Activated naive CD8-positive, alpha-beta T cell treated with anti-CD3 and anti-CD28 coated beads for 36 hours (primary cell): ENCODE measurements at places on chromosomes 16 and 17. TPM values are rescaled to one million over a fixed set of nuclear protein-coding genes. Genes with fewer than 3 reads are reported as not detected.

- DNase-seq, result no peak
- no peaks in the 10 kb centered on the region for H3K27me3 ChIP-seq
- H3K36me3 ChIP-seq, result no peaks in the 10 kb centered on the region
- H3K27ac ChIP-seq, result no peak overlapping the region
Measured at GRCh38 chr17:43530288-43531081, 15.7 kb downstream of the ETV4 start.

DNA sequence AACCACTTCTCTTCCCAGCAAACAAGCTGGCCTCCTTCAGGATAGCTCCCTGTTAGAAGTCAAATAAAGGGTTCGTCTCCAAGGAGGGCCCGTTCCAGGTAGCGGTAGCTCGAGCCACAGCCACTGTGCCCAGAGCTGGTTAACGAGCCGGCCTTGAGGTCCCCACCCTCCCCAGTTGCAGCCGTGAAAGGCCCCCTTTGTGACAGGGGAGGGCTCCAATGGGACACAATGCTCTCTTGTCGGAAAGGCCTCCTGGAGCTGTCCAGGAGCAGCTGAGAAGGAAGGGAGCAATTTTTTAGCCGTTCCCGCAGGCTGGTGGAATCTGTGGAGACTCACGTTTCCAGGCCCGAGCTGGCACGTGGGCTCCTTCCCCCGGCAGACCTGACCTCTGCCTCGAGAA lies 29.9 kb upstream of the FOXF1 start:
- DNase-seq, result no peak
- no peaks in the 10 kb centered on the region for H3K4me1 ChIP-seq
- no peak overlapping the region for H3K27ac ChIP-seq
- H3K4me3 ChIP-seq, result no peak overlapping the region

PERCC1 gene
- total RNA-seq, result 0.40 TPM

GRIN2C gene
- not detected for total RNA-seq

DNA sequence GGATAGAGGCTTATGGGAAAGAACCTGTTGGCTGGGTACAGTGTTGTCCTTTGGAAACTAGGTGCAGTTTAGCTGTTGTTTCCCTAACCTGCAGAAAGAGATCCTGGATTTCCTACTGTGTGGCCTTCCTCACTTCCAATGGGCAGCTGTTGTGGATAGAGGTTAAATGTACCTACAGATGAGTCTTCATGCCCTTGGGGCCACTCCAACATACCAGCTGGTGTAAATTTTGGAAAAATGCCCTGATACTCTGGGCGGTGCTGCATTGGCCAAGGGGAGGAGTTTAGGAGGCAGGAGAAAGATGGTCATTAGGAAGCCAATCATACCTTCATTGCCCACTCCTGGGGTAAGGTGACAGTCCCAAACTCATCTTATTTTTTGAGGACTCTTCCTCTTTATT lies 70.2 kb downstream of the SNX11 start:
- no peak overlapping the region for H3K27ac ChIP-seq
- DNase-seq, result no peak
- H3K36me3 ChIP-seq, result peaks cover 14% of the 10 kb centered on the region
- H3K4me3 ChIP-seq, result no peak overlapping the region
- no peaks in the 10 kb centered on the region for H3K27me3 ChIP-seq

TNP2 gene
- total RNA-seq, result not detected

- no peak overlapping the region for H3K4me3 ChIP-seq
- DNase-seq, result no peak
- H3K4me1 ChIP-seq, result no peaks in the 10 kb centered on the region
- H3K36me3 ChIP-seq, result no peaks in the 10 kb centered on the region
- H3K27me3 ChIP-seq, result no peaks in the 10 kb centered on the region
Measured at GRCh38 chr16:84959045-84959576, 52.2 kb downstream of the ZDHHC7 start.

DNA sequence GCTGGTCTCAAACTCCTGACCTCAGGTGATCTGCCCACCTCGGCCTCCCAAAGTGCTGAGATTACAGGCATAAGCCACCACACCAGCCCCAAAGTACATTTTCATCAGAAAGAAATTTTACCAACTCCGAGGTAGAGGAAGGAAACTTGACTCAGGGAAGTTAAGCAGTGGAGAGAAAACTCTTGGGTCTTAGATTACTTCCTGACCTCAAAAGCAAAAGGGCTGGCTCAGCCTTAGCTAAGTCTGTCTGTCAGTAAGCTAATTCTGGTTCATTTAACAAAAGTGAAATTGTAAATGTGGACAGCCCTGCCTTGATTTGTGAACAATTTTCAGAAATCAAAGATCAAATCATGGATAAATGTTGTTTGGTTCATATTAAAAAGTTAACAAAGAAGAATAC lies 30.6 kb downstream of the MAP2K6 start:
- H3K27ac ChIP-seq, result peak overlapping the region; percentile 53
- H3K4me3 ChIP-seq, result peak overlapping the region; percentile 19
- H3K4me1 ChIP-seq, result peaks cover 10% of the 10 kb centered on the region
- no peak for DNase-seq
- H3K36me3 ChIP-seq, result peaks cover 8% of the 10 kb centered on the region

DNA sequence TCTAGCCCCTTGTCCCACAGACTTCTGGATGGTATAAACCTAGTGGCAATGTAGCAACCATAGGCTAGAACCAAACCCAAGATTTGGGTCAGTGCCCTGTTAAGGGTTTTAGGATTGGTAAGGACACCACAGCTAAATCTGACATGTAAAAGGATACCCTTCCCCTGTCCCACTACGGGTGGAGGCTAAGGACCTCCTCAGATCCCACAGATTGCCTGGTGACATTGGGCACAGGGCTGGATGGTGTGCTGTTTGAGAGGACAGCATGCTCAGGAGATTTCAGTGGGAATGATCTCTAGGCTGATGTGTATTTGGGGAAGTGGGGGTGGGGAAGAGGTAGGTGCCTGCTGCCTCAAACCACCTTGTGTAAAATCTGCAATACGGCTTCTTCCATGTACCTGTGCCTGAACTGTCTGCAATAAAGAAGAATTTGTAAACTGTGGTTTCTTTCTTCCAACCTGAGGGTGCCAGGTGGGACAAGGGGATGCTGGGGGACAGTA lies 671 bp upstream of the EDC4 start:
- H3K27ac ChIP-seq, result peak overlapping the region; percentile 81
- H3K27me3 ChIP-seq, result no peaks in the 10 kb centered on the region
- H3K4me1 ChIP-seq, result peaks cover 20% of the 10 kb centered on the region
- H3K4me3 ChIP-seq, result peak overlapping the region; percentile 33

DNA sequence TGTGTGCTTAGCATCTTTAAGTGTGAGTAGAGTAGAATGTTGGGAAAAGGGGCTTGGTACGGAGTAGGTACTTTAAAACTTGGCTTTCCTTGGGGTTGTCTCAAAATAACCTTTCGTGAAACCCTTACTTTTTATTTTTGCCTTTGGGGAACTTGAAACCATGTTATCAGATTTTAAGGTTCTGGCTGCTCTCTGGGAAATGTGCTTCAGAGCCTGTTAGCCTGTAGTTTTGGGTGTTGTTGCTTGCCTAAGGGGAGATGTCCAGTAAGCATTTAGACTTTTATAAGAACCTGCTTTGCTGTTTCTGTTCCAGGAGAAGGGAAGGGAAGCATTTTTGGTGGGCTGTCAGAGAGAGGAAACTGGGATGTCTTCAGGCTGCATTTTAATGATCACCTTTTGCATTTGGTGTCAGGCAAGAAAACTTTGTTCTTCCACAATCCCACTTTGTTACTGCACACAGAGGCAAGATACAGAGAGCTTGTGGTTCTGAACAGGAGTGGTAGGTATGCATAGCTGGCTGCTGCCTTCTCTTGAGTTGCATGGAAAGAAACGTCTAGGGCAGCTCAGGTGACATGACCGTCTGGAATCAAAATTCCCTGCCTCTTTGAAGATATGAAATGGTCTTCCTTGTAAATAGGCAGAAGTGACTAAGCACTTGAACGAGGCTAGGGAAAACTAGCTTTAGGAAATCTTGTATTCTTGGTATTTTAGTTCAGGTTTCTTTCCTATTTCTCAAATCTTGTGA lies 1.7 kb downstream of the RABEP1 start:
- H3K4me3 ChIP-seq, result peak overlapping the region; percentile 91
- H3K36me3 ChIP-seq, result peaks cover 13% of the 10 kb centered on the region
- no peak for DNase-seq
- H3K27me3 ChIP-seq, result no peaks in the 10 kb centered on the region

GP1BA gene
- total RNA-seq, result not detected

CD300A gene
- 5.6 TPM for total RNA-seq

GRCh38 chr16:17747081-17747756 lies 276.5 kb upstream of the XYLT1 start:
- no peak overlapping the region for H3K27ac ChIP-seq
- no peaks in the 10 kb centered on the region for H3K36me3 ChIP-seq
- H3K4me1 ChIP-seq, result no peaks in the 10 kb centered on the region
- peaks cover 3% of the 10 kb centered on the region for H3K27me3 ChIP-seq

KRTAP9-4 gene
- not detected for total RNA-seq

XYLT1 gene
- total RNA-seq, result 4.1 TPM

KRTAP2-3 gene
- total RNA-seq, result not detected

DNA sequence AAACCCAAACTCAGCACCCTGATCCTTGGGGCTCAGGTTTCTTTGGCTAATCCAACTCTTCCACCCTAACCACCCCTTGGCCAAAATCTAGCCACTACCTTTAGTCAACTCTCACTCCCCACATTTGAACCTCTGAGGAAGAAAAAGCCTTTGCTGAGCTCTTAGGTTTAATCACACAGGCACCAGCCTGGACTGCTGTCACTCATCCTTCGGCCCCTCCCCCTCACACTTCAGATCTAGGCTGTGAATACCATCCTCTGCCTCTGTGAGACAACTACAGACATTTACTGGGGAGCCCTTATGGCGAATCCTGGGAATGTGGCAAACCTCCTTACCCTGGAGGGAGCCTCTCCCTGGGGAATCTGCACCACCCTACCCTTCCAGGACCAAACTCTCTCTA lies 5.3 kb upstream of the RNASEK start:
- H3K27ac ChIP-seq, result no peak overlapping the region
- no peak overlapping the region for H3K4me3 ChIP-seq

DNA sequence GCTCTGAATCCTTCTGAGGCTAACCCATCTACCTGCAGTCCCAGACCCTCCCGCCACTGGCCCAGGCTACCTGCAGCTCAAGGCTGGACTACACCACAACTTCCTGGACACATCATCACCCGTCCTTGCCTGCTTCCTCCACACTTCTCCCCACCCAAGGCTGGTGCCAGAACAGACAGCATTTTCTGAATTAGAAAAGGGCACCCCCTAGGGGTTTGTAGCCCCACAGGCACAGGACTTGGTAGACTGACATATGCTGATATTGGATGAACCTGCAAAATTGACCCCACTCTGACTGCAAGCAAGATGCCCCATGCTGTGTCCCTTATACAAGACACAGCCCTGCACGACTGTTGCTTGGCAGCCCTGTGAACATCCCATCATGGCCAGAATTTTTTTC lies 271.5 kb upstream of the C16orf82 start:
- H3K27ac ChIP-seq, result no peak overlapping the region
- H3K4me3 ChIP-seq, result no peak overlapping the region
- DNase-seq, result peak; percentile 6

GRCh38 chr17:21476867-21477266 lies 100.7 kb downstream of the KCNJ12 start:
- H3K27me3 ChIP-seq, result peaks cover 22% of the 10 kb centered on the region
- DNase-seq, result no peak
- no peaks in the 10 kb centered on the region for H3K4me1 ChIP-seq
- no peak overlapping the region for H3K27ac ChIP-seq
- H3K4me3 ChIP-seq, result no peak overlapping the region

GPR139 gene
- total RNA-seq, result not detected

TEX19 gene
- total RNA-seq, result 0.10 TPM

GRCh38 chr16:78227855-78228254 lies 128.4 kb downstream of the WWOX start:
- no peaks in the 10 kb centered on the region for H3K27me3 ChIP-seq
- H3K4me1 ChIP-seq, result no peaks in the 10 kb centered on the region
- H3K4me3 ChIP-seq, result no peak overlapping the region
- H3K36me3 ChIP-seq, result no peaks in the 10 kb centered on the region

GRCh38 chr16:89505204-89506112 lies 2.7 kb upstream of the SPG7 start:
- peak overlapping the region; percentile 65 for H3K4me3 ChIP-seq
- peak overlapping the region; percentile 84 for H3K27ac ChIP-seq
- peaks cover 20% of the 10 kb centered on the region for H3K4me1 ChIP-seq
- H3K27me3 ChIP-seq, result no peaks in the 10 kb centered on the region
- H3K36me3 ChIP-seq, result no peaks in the 10 kb centered on the region
- DNase-seq, result peak; percentile 88

HYDIN gene
- not detected for total RNA-seq

DNA sequence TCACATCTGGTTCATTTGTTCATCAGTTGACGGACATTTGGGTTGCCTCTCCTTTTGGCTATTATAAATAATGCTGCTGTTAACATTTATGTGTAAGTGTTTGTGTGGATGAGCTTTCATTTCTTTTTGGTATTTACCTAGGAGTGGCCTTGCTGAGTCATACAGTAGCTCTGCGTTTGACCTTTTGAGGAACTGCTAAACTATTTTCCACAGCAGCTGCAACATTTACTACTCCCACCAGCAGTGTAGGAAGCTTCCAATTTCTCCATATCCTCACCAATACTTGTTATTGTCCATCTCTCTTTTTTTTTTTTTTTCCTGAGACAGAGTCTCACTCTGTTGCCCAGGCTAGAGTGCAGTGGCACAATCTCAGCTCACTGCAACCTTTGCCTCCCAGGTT lies 20.7 kb upstream of the PLCG2 start:
- peaks cover 4% of the 10 kb centered on the region for H3K27me3 ChIP-seq
- DNase-seq, result no peak
- no peaks in the 10 kb centered on the region for H3K36me3 ChIP-seq
- peaks cover 11% of the 10 kb centered on the region for H3K4me1 ChIP-seq

SLC6A2 gene
- total RNA-seq, result not detected

GRCh38 chr16:74667255-74667700 lies 601 bp upstream of the RFWD3 start:
- DNase-seq, result peak; percentile 46
- H3K4me1 ChIP-seq, result peaks cover 33% of the 10 kb centered on the region
- H3K4me3 ChIP-seq, result peak overlapping the region; percentile 85
- H3K27ac ChIP-seq, result peak overlapping the region; percentile 97
- no peaks in the 10 kb centered on the region for H3K27me3 ChIP-seq
- H3K36me3 ChIP-seq, result peaks cover 46% of the 10 kb centered on the region

DNA sequence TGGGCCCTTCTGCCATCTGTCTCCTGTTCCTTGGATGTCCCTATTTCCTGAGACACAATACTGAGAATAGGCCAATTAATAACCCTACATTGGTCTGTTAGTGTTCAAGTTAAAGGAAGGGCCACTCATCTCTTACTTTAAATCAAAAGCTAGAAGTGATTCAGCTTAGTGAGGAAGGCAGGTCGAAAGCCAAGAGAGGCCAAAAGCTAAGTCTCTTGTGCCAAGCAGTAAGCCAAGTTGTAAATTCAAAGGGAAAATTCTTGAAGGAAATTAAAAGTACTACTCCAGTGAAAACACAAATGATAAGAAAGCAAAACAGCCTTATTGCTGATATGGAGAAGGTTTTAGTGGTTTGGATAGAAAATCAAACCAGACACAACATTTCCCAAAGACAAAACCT lies 28.8 kb downstream of the ANKFN1 start:
- no peaks in the 10 kb centered on the region for H3K36me3 ChIP-seq
- DNase-seq, result no peak
- no peak overlapping the region for H3K27ac ChIP-seq
- H3K4me3 ChIP-seq, result no peak overlapping the region
- peaks cover 14% of the 10 kb centered on the region for H3K27me3 ChIP-seq
